ENCODE measurements at places on chromosomes 6 and 20.
A peak's percentile ranks its signal among the peaks of the same experiment; 100 is the strongest.

DNA sequence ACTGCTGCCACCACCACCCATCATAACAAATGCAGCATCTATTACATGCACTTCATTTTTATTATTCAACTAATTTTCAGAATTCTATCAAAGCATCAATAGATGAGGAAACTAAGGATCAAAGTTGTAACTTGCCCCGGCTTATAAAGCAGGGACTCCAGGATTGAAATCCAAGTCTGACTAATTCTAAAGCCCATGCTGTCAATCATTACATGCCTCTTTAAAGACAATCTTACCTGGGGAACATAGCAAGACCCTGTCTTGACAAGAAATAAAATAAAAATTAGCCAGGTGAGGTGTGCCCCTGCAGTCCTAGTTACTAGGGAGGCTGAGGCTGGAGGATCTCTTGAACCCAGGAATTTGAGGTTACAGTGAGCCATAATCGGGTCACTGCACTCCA lies 182.4 kb downstream of the ISM1 start:
- no peak for DNase-seq

DNA sequence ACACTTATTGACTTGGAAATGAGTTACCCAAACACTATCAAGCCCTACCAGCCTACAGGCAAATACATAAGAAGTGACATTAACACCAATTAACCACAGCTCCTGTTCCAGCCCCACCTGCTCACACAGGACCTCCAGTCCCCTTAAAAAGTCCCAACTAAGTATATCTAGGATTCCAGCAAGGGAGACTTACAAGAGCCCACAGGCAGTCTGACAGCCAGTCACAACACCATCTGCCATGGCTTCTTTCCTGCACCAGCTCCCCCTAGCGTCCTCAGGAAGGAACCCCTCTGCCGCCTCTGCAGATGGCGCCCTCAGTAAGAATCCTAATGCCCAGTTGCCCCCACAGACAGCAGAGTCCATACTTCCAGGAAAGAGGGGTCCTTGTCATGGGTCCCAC lies 122.1 kb downstream of the HIVEP2 start:
- no peak for DNase-seq

DNA sequence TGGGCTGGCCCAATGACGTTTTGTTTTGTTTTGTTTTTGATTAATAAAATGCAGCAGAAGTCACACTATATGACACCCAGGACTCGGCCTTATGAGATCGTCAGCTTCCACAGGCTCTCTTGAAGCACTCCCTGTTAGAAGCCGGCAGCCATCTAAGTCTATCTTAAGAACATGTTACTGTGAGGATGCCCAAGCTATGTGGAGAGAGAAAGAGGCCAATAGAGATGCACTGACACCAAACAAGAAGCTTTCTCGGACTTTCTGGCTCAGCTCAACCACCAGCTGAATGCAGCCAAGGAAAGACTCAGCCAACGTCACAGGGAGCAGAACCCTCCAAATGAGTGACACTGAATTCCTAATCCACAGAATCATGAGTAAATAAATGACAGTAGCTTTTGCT lies 14.0 kb downstream of the SGK1 start:
- DNase-seq, result no peak

DNA sequence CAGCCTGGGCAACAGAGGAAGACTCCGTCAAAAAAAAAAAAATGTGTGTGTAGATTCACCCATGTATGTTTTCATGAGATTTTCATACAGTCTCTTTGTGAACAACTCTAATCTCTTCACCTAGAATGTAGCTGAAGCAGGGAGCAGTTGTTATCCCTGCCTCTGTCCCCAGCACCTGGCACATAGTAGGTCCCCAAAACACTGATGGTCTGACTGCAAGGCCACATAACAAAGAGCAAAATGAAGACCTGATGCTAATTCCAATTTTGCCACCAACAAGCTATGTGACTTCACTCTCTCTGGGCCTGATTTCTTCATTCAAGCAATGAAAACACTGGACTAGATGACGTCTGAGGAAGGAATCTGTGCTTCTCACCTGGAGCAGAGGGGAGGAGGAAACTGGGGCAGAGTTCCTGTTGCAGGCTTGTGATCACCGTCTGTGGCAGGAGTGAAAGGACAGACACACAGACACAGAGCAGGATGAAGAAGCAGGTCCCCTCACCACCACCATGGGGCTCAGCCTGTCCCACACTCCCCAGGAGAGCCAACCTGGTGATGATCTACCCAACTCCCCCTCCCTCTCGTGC lies 4.6 kb downstream of the SLC44A4 start:
- no peak for DNase-seq

DNA sequence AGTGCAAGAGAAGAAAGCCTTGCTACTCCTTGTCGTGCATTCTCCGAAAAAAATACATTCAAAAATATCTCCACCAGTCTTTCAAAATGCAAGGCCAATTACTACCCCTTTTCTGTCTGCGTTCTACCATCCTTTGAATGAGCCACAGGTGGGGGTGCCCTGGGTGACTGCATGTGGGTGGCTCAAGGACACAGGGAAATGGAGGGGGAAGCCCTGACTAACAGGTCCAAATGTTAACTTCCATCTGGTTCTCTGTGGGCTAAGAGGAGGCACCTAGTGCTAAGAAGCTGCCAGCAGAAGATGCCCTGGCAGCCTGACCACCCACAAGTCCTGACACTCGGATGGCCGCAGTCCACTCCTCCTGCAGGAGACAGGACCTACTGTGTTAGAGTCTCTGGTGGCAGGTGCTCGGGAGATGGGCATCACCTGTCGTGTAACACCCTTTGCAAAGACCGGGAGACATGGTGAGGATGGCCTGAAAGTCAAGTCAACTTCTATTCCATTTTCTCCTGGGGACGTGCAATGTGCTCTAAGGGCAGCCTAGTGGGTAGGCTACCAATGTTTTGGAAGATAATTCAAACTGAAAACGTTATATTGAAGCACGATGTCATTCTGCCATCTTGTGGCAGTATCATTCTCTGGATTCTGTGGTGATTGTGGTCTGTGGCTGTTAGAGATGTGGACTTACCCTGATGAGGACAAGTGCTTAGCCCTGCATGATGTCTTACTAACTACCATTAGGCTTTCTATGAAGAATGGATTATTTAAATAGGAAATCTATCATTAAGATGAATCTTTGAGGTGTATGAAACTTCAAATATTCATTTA lies 27.4 kb upstream of the IGF2R start:
- DNase-seq, result peak; percentile 39

GRCh38 chr6:163667372-163668060 lies 253.0 kb downstream of the QKI start:
- DNase-seq, result peak; percentile 88

DNA sequence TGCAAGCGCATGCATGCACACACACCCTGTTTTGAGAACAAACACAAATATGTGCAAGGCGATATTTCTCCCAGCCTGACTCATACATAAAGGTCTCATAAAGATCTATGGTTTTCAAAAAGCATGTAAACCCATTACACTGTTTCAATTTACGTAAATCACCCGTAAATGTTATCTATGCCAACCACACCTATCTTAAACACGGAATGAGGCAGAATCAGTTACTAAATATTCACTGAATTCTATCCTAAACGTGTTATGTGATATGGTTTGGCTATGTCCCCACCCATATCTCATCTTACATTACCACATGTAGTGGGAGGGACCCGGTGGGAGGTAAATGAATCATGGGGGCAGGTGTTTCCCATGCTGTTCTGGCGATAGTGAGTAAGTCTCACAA lies 621.6 kb downstream of the KIF16B start:
- no peak for DNase-seq

DNA sequence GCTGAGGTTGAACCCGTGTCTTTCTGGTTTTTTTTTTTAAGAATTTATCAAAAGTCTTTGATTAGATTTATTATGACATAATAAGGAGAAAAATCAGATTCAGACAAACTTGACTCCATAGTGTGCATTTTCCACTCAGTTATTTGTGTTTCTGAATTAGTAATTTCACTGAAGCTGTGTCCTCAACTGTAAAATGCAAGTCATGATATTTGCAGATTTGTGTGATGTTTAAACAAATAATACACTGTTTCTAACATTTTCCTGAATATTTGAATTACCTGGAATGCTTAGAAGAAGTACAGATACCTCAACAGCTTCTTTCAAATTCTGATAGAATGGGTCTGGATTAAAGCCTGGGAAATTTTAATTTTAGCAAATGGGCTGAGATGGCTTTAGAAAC lies 1050.3 kb upstream of the MAP3K7 start:
- DNase-seq, result no peak

GRCh38 chr6:169722362-169723199 lies 1.7 kb downstream of the PHF10 start:
- DNase-seq, result peak; percentile 36

DNA sequence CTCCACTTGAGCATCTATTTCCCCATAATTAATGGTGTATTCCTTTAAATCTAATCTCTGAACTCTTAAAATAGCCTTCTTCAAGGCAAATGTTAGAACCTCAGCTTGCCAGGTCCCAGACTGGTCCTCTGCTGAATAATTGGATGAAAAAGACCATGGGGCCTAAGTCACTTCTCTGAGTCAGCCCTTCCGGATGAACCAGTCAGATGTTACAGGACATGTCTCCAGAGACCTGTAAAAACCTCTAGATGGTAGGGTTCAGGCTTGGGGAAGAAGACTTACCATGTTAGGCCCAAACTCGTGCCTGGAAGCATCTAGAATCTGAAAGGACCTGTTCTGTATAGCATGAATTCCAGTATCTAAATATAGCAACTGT lies 97.3 kb downstream of the CDKAL1 start:
- no peak for DNase-seq

GRCh38 chr6:786946-787763 lies 94.2 kb upstream of the EXOC2 start:
- peak; percentile 46 for DNase-seq

DNA sequence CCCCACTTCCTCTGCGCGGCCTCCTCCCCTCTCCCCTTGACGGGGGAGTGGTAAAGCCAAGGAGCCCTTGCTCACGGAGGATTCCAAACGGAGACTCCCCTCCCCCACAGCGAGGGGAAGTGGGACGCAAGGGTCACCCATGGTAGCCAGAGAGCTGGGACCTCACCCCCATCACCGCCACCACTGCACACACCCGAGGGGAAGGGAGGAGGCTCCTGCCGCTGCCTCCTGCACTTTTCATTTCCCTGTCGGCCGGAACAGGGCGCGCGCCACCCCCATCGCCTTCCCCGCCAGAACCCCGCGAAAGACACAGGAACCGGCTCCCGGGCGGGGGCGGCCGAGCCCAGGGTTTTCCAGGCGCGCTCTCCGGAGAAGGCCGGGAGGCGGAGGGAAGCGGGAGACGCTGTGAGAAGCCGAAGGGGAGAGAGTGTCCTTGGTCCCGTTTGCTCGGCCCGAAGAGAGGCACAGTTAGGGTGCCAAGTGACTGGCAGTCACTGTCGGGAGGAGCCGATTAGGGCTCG lies 789 bp downstream of the CCND3 start:
- peak; percentile 42 for DNase-seq

- DNase-seq, result peak; percentile 55
Observed at GRCh38 chr20:47784599-47785310, 526 bp downstream of the SULF2 start.

GRCh38 chr6:46184114-46184513 lies 13.3 kb upstream of the ENPP5 start:
- no peak for DNase-seq

DNA sequence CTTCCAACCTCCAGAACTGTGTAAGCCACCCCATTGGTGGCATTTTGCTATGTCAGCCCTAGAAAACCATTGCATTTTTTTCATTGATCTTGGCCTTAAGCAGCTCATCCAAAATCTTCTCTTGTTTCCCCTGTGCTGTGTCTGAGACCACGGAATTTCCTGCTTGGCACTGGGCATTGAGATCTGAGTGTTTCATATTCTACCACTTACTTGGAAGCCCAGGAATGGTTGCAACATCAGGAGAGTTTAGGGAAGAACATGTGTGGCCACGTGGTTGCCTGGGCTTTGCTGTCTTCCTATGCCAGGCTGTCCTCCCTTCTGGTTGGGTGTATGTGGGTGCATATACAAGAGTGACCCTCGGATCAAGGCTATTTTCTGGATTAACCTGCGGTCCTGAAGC lies 139.3 kb upstream of the PMEPA1 start:
- no peak for DNase-seq

DNA sequence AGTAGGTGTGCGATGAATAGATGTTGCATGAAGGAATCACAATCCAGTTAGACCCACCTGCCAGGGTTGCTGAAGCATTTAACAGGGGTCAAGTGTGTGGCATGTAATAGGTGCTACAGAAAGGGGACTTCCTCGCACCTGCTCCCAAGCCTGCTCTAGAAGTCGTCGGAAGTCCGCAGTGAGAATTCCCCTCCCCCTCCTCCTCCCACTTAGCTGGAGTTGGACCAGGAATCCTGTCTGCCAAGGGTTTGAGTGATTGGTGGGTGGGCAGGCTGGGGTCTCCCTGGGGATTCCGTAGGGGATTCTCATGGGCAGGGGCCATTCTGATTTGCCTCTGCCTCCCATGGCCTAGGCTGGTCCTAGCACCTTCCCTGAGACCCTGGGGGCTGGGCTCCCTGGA lies 10.3 kb downstream of the SCRT2 start:
- DNase-seq, result no peak

- DNase-seq, result no peak
Observed at GRCh38 chr6:36949636-36950035, 4.9 kb upstream of the PI16 start.

GRCh38 chr6:45789238-45789637 lies 226.4 kb downstream of the CLIC5 start:
- DNase-seq, result no peak

- no peak for DNase-seq
Observed at GRCh38 chr6:150844371-150844770, 21.1 kb upstream of the MTHFD1L start.

GRCh38 chr6:150490586-150490985 lies 109.1 kb upstream of the PLEKHG1 start:
- DNase-seq, result no peak

- no peak for DNase-seq
Observed at GRCh38 chr6:20253021-20253420, 40.8 kb upstream of the MBOAT1 start.

DNA sequence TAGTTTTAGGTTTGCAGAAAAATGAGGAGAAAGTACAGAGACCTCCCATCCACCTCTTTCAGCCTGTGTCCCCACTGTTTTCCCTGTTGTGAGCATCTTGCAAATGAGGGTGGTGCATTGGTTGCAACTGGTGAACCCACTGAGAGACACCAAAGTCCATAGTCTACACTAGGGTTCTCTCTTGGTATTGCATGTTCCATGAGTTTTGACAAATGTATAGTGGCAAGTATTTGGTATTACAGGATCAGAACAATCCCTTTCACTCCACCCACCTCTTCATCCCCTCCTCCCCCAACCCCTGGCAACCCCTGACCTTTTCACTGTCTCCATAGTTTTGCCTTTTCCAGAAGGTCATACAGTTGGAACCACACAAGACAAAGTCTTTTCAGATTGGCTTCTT lies 20.1 kb downstream of the ZNF831 start:
- DNase-seq, result no peak

DNA sequence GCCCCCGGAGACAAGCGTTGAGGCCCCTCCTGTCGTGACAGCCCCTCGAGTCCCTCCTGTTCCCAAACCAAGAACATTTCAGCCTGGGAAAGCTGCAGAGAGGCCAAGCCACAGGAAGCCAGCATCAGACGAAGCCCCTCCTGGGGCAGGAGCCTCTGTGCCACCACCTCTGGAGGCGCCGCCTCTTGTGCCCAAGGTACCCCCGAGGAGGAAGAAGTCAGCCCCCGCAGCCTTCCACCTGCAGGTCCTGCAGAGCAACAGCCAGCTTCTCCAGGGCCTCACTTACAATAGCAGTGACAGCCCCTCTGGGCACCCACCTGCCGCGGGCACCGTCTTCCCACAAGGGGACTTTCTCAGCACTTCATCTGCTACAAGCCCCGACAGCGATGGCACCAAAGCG lies 72.4 kb downstream of the SERAC1 start:
- DNase-seq, result no peak

- DNase-seq, result no peak
Observed at GRCh38 chr6:168292826-168293225, 26.8 kb downstream of the DACT2 start.

- no peak for DNase-seq
Observed at GRCh38 chr20:32436968-32437367, 78.8 kb downstream of the ASXL1 start.
